NCI-H1694 (cell line): ENCODE measurements at places on chromosomes 4 and X.

DNA sequence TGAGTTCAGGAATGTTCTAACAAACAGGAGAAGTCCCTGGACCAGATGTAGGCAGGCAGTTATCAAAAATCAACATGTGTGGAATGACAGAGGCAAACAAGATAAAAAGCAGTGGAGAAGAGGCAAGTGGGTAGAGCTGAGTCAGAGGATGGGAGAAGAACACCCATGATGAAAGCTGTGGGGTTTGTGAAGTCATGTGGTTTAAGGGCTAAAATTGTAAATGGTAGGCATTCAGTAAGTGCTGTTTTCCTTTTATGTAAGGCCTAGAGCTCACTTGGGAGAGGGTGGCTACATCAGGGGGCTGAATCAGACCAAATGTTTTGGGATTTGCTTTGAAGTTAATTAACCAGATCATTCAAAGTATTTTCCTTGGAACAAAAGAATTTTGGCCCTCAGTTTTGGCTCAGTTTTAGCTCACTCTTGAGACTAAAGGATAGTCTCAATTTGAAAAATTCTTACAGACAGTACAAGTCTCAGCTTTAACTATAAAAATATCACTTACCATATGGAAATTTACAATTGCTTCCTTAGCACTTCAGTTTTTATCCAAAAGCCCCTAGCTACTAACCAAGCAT is 114.5 kb upstream of the PCDH7 start:
- no peak for DNase-seq

- DNase-seq = no peak
Measured at GRCh38 chr4:30722359-30723200, 2.4 kb downstream of the PCDH7 start.

GRCh38 chr4:141646969-141647368 is 10.6 kb downstream of the IL15 start:
- no peak for DNase-seq

GRCh38 chr4:101258883-101259282 is 88.4 kb downstream of the PPP3CA start:
- DNase-seq = no peak

GRCh38 chr4:38621028-38621684 is 42.8 kb upstream of the KLF3 start:
- DNase-seq = no peak

DNA sequence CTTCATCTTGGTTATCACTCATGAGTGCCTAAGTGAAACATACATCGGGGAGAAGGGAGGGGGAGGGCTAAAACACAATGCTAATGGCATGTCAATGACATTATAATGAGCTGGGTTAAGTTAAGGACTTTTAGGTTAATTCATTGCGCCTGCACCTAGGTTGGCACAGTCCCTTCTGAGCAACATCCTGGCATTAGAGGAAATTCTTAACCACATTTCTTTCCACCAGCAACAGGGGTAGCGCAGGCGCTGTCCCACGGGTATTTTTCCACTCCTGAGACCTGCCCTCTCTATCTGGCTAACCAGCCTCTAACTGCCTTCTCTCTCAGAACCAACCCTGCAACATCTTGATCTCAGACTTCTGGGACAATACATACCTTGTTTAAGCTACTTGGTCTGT is 39.0 kb upstream of the PROM1 start:
- DNase-seq = no peak

- DNase-seq = no peak
Measured at GRCh38 chr4:36523182-36523581, 241.8 kb downstream of the DTHD1 start.

GRCh38 chrX:861340-861890 is 230.8 kb downstream of the SHOX start:
- DNase-seq = no peak

- no peak for DNase-seq
Measured at GRCh38 chr4:98653890-98654867, 4.2 kb downstream of the TSPAN5 start.

DNA sequence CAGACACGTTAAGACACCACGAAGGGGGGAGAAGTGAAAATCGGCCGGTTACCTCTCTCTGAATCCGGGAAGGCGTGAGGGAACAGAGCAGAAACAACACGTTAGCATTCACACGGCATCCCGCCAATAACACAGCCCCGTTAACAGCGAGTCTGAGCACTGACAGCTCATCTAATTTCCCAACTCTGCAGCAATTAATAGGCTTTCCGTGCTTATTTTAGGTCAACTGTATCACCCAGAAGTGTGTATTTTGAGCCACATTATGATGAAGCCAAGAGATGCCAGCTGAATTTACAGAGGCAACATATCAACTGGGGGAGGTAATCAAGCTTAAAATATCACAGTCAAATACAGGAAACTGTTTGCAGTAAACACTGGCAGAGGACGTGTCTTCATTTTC is 92.6 kb downstream of the NSUN7 start:
- peak; percentile 26 for DNase-seq

DNA sequence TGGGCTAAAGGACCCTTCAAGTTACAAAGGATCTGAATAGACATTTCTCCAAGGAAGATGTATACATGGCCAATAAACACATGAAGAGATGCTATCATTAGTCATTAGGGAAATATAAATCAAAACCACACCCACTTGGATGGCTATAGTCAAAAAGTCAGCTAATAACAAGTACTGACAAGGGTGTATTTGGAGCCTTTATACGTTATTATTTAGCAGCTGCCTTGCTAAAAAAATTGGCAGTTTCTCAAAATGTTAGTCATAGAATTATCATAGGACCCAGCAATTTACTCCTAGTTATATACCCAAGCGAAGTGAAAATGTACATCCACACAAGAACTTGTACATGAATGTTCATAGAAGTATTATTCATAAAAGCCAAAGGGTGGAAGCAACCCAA is 112.7 kb upstream of the DUSP21 start:
- no peak for DNase-seq

DNA sequence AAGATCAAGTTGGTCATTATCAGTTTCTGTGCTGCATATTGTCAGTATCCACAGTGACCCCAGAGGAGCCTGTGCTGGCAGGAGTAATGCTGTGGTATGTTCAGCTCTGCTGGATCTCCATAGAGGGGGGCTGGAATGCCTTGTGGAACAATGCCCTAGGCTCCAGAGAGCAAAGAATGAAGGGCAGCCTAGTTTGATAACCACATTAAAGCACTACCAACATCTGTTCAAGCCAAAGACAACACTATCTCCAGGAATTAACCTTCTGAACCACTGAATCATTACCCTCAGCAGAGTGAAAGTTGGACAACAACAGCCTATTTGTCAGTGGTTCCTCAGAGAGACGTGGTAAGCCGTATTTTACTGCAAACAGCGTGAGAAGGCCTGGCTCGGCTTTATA is 192.3 kb upstream of the CXorf66 start:
- DNase-seq = no peak

DNA sequence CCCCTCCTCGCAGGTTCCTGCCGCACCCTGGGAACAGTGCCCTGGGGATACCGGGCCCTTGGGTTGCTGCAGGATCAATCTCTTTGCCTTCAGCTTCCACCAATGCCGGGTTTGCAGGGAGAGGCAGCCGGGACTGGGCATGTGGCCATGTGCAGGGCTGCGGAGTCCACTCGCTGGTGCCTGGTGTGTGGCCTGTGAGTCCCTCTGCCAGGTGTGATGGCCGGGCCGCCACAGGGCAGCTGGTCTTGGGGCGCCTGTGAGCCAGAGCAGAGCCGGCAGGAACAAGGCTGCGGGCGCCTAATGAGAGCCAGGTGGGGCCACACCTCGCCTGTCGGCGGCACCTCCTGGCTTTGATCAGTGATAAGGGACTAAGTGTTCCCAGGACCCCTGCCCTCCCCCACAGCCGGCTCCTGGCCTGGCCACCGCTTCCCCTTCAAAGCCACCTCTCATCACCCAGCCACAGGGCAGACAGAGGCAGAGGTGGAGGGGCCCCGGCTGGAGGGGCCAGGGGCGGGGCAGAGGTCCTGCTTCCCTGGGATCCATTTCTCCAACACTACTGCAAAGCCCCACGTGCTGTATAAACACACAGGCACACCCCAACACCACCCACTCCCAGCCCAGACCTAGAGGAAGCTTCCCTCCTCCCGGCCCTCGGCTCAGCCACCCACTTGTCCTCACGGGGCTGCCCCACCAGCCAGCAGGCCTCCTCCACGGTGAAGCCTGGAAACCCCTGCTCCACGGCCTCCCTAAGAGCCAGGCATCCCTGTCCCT is 132.7 kb downstream of the CPZ start:
- DNase-seq = no peak

DNA sequence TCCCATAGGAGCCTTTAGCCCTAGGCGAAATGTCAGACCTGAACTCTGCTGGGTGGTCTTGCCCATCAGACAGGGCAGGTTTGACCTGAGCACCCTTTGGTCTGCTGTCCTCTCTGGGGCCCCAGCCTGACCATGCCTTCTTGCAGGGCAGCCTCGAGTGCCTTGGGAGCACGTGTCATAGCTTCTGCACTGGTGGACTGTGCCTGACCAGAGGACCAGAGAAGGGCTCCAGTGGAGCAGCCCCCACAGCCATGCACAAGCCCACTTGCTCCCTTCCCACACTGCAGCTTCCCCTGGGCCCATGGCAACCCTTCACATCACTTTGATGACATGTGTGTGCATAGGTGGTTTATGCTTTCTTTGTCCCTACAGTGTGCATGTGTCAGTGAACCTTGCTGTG is 394.0 kb downstream of the TEX13C start:
- no peak for DNase-seq

- DNase-seq = no peak
Measured at GRCh38 chr4:182261651-182262223, 18.5 kb downstream of the TENM3 start.

DNA sequence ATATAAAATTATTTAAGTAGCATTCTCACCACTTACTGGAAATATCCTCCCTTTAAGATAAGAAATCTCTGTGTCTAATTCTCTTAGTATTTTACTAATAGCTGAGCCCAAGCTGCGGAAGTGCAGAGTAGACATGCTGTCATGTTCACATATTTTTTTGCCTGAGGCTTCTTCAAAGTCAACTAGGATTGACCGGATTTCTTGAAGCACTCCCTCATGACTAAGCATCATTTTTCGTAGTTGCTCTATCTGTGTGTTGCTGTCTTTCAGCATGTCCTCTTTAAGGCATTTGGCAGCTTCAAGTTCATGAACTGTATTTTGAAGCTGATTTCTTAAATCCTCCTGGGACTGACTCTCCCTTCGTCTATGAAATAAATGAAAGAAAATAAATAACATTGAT is 36.9 kb downstream of the CCDC158 start:
- no peak for DNase-seq

GRCh38 chr4:150117094-150117493 is 38.8 kb downstream of the DCLK2 start:
- no peak for DNase-seq
